ENCODE measurements at places on chromosomes 4 and X. TPM values are rescaled to one million over a fixed set of nuclear protein-coding genes. Genes with fewer than 3 reads are reported as not detected.

DSPP gene
- not detected for total RNA-seq

RAB40A gene
- 4.2 TPM for total RNA-seq

PNMA6A gene
- total RNA-seq: 1.8 TPM

TBX22 gene
- not detected for total RNA-seq

HGFAC gene
- total RNA-seq: not detected

PROM1 gene
- not detected for total RNA-seq

DKC1 gene
- total RNA-seq: 26.2 TPM

STOX2 gene
- total RNA-seq: 20.1 TPM

GAGE12H gene
- not detected for total RNA-seq

- DNase-seq: no peak
Observed at GRCh38 chr4:37054531-37055077, 189.9 kb upstream of the NWD2 start.

DNA sequence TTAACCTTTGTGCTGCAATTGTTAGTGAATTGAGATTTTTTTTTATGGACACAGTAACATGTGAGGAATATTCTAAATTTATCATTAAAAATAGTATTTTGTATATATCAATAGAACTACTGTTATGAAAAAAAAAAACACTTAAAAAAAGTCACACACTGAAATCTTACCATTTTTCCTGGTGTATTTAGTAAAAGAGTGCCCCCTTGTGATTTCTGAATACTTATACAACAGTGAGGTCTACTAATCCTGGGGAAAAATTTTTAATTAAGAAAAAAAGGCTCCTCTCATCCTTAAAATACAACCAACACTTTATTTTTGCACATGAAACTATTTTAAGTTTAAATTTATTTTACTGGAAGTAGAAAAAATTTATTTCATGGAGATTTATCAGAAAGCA, 56.4 kb upstream of the SPOCK3 start:
- no peak for DNase-seq

- no peak for DNase-seq
Observed at GRCh38 chr4:38129460-38130227, 169.4 kb downstream of the PTTG2 start.

DNA sequence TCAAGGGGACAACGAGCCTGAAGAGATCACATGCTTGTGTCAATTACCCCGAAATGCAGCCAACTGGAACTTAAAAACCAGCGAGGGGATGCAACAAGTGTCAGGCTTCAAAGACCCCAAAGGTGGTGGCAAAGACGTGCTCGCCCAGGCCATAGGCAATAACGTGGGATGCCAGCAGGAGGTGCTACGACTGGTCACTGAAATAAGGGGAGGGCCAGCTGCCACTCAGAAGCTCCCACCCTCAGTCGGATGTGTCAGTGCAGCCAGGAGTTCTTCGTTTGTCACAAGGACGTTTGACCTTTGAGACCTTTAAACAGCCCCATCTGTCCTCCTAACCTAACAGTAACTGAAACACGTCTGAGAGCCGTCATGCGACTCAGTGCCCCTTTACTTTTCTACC, 556.8 kb upstream of the PCDH10 start:
- no peak for DNase-seq

GRCh38 chr4:24262084-24262483, 322.3 kb downstream of the DHX15 start:
- no peak for DNase-seq

GRCh38 chr4:108959491-108959890, 196.6 kb upstream of the ETNPPL start:
- DNase-seq: no peak

DNA sequence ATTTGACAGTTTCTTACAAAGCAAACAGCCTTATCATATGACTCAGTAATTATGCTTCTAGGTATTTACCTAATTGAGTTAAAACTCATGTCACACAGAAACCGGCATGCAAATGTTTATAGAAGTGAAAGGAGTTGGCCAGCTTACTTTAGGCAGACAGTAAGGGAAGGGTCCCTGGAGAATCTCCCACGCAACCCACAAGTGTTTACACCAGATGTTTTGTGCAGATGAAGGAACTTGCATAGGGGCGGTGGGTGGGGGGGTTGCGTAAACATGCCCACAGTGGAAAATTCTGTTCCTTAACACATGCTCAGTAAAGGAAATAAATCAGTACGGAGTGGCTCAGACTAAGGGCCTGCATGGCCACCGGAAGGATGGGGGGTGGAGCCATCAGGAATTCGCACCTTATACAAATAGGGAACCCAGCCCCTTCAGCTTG, 330.5 kb upstream of the AADAT start:
- no peak for DNase-seq

- DNase-seq: no peak
Observed at GRCh38 chr4:146108756-146109155, 66.8 kb upstream of the LSM6 start.

GRCh38 chr4:153154007-153154975, 50.0 kb upstream of the TRIM2 start:
- DNase-seq: no peak

GRCh38 chr4:57607566-57608180, 497.5 kb upstream of the IGFBP7 start:
- no peak for DNase-seq

- DNase-seq: no peak
Observed at GRCh38 chrX:38968344-38969216, 167.3 kb downstream of the MID1IP1 start.

GRCh38 chr4:150004481-150004880, 73.8 kb upstream of the DCLK2 start:
- DNase-seq: no peak

DNA sequence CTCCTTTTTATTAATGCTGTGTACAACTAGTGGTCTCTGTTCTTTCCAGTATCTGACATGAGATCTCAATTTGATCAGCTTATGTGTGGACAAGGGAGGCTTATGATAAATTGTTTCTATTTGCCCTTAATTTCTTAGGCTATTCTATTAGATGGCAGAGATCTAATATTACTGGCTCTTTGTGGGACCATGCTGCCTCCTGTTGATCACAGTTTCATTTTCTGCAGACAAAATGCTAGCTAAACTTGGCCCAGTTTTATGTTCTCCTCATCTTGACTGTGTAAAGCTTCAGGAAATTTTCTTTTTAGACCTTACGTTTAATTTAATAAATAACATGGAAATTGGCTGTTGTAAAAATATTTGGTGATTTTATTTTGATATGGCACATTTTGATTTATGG, 627.1 kb upstream of the AADAT start:
- no peak for DNase-seq

DNA sequence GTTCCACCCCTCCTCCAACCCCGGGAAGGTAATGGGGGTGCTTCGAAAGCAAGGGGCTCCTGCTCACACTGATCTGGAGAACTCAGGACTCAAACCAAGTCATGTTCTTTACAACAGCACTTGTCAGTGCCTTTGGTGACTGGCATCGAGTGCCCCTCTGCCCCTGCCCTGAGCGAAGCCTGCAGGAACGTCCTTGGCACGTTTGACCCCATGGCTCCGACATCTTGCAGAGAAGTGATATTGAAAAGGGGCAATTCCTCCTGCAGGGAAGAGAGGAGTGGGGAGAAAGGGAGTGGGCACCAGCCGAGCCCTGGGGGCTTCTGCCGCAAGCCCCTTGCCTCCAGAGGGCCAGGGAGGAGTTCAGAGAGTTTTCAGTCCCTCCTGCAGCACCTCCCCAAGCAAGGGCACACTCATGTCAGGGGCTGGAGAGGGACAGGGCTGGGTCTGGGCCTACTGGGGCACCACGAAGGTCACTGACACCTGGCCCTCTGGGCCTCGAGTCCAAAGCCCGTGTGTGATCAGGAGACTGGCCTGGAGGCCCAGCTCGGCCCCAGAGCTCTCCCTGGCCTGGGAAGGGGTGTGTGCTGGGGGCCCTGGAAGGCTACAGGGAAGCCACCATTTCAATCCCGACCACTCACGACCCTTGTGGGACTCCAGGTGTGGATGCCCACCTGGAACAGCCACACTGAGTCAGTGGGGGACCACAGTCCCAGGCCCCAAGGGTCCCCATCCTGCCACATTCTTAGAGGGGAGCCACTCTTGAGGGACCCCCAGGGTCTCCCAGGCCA, 94.9 kb upstream of the NKX1-1 start:
- DNase-seq: no peak

DNA sequence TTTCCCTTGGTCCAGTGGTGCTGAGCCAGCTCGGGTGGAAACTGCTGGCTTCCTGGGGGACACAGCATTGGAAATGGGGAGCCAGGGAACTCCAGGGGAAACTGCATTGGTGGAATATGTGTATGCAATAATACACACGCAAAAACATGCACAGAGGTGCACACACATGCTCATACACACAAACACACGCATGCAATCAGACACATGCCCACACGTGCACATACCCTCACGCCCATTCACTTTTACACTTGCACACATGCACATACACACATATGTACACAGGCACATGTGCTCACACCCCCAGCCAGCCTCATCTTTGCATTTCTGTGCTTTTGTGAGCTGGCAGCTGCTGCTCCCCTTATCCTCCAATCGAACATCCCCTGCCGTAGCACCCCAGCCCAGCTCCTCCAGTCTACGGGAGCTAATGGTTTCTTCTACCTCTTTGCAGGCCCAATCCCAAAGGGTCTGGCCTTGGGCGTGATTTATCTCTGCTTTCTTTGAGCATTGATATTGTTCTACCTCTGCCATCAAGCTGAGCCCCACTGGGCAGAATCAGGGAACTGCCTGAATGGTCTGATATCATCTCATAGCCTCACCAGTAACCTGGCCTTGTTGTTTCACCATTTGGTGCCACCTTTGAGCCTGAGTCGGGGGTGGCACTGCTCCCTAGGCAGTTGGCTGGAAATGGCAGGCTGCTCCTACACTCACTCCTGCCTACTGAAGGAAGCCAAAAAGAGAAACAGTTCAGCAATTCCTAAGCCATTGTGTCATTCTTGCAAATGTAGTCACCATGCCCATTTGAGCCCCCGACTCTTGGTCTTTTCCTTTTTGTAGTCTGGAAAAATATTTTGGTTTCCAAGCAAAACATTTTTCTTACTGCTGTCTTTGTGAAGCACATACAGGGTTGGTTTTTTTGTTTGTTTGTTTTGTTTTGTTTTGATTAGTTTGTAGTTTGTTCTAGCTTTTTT, 104.4 kb upstream of the MAMLD1 start:
- DNase-seq: no peak

GRCh38 chr4:148057984-148058859, 326.3 kb downstream of the ARHGAP10 start:
- DNase-seq: no peak

GRCh38 chrX:28584025-28584424, 3.2 kb upstream of the IL1RAPL1 start:
- DNase-seq: no peak

- DNase-seq: no peak
Observed at GRCh38 chr4:41750626-41751448, 2.3 kb upstream of the PHOX2B start.

DNA sequence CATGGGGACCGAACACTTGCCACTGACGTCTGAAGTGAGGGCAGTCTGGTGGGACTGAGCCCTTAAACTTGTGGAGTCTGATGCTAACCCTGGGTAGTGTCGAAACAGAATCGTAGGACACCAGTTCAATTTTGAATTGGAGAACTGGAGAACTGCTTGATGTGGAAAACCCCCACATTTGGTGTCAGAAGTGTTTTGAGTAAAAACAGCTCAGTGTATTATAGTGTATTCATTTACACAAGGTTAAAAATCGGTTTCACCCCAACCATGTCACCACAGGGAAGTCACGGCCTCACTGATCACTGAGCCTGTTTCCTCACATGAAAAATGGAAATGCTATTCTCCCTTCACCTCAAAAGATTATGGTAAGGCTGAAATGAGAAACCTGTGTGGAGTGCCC, 21.9 kb downstream of the PIN4 start:
- DNase-seq: no peak

DNA sequence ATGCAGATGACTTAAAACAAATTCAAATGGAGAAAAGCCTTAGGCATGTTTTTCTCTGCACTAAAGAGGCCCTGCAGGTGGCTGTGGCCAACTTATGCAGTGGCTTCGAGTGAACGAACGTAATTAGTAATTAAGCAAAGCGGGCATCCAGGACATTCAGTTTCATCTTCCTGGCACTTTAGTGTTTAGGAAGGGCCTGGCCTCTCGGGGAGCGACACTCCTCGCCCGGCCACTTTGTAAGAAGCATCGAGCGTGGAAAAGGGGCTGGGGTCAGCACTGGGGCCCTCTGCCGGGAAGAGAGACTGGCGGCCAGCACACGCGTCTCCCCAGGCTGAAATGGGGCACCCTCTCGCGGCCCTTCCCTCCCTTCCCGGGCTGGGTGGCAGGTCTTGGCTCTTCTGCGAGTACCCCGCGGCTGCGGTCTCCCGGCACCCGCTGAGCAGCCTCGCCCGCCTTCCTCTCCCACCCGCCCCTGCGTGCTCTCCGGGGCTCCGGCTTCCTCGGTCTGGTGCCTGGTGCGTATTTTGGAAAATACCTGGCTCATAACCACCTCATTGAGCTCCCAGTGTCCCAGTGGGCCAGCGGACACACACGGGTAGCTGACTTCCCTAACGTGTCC, 677 bp upstream of the CYP4V2 start:
- no peak for DNase-seq

DNA sequence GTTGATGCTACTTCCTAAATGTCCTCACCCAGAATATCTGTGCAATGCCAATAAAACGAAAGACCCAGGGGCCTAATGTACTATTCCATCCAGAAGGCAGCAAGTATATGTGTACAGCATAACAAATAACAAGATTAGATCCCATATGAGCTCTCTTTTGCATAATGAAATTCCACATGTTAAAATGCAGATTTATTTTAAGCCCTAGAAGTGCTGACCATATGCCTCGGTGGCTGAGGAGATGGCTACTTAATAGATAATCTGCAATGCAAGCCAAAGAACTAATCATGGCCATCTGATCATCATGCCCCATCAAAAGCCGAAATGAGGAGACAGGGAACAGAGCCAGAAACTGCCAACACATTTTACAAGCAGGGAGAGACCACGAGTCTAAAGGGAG, 293.5 kb downstream of the KCNIP4 start:
- no peak for DNase-seq

- DNase-seq: no peak
Observed at GRCh38 chr4:65482410-65482809, 187.9 kb downstream of the EPHA5 start.

GRCh38 chr4:174314770-174315169, 31.1 kb downstream of the CEP44 start:
- no peak for DNase-seq

DNA sequence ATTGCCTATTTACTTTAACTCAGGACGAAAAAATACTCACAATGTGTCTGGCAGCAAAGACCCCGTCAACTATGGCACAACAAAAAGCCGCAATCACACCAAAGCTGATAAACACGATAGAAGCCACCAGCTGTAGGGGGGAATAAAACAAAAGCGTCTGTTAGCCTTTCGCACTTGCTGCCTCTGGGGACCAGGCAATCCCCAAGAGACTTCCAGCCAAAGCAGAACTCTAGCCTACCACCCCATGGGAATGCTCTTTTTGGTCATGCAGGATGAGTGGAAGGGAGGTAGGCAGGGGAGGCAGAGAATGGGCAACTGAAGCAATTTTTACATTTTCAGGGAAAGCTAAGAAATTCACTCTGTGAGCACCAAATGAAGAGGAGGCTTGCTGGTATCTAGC, 20.1 kb downstream of the TMEM255A start:
- DNase-seq: no peak

DNA sequence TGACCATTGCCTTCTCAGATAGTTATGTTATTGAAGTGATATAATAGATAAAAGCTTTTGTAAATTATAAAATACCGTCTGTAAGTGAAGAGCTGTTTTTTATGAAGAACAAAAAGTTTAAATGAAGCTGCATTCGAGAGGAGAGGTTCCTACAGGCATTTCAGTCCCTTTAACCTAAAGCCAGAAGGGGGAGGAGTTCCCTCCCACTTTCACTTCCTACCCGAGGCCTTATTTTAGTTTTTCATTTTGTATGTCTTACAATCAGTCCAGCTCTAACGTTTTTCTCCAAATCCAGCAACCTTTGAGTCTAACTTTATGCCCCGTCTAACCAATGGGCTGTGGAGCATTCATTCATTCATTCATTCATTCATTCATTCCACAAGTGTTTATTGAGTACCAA, 16.5 kb upstream of the SOX3 start:
- DNase-seq: no peak

Data from tibial nerve (tissue), 4 donors.